ENCODE measurements at places on chromosomes 5 and 9.

GRCh38 chr5:89673019-89673418 is 736.5 kb downstream of the CETN3 start:
- H3K27me3 ChIP-seq = no peaks in the 10 kb centered on the region
- H3K4me1 ChIP-seq = no peaks in the 10 kb centered on the region
- H3K36me3 ChIP-seq = no peaks in the 10 kb centered on the region
- no peak overlapping the region for H3K4me3 ChIP-seq
- no peak for DNase-seq
- no peak overlapping the region for H3K27ac ChIP-seq

DNA sequence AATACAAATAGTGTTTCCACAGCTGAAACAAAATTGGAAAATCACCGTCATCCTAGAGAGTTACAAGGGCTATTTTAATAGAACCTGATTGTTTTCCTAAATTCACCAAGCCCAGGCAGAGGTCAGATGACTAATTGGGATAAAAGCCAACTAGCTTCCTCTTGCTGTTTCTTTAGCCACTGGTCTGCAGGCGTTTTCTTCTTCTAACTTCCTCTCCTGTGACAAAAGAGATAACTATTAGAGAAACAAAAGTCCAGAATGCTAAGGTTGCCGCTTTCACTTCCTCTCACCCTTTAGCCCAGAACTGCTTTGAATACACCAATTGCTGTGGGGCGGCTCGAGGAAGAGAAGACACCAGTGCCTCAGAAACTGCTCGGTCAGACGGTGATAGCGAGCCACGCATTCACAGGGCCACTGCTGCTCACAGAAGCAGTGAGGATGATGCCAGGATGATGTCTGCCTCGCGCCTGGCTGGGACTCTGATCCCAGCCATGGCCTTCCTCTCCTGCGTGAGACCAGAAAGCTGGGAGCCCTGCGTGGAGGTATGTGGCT is at the start of gene TLR4:
TLR4 (plus strand) TSS at position 380 of the 552 bp plus-strand sequence; CDS start at position 450, 70 bp downstream.
- H3K4me3 ChIP-seq = no peak within 1 kb of the TSS
- H3K4me1 ChIP-seq = no peaks in the 10 kb centered on the region
- DNase-seq = peak; percentile 33
- H3K27ac ChIP-seq = peak within 1 kb of the TSS; percentile 86
- peaks cover under 1% of the 10 kb centered on the region for H3K27me3 ChIP-seq

GRCh38 chr5:34652466-34652865 is 3.7 kb upstream of the RAI14 start:
- no peak overlapping the region for H3K4me3 ChIP-seq
- DNase-seq = no peak
- peaks cover 4% of the 10 kb centered on the region for H3K27me3 ChIP-seq
- peaks cover 4% of the 10 kb centered on the region for H3K4me1 ChIP-seq
- no peaks in the 10 kb centered on the region for H3K36me3 ChIP-seq

DNA sequence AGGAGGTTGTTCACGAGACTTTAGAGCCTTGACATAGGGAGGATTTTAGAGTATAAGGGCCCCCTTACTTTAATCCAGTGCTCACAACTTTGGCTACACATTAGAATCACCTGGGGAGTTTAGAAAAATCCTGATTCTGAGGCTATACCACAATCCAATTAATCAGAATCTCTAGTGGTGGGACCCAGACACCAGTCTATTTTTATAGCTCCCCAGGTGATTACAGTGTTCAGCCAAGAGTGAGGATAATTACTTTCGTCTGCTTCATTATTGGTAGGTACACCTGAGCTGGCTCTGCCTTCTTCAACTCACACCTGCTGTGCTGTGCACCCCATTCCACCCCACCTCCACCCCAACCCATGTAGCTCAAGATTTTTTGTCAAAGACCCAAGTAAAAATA is 141.3 kb upstream of the EPB41L4A start:
- H3K4me1 ChIP-seq = no peaks in the 10 kb centered on the region
- DNase-seq = no peak
- no peak overlapping the region for H3K27ac ChIP-seq
- H3K4me3 ChIP-seq = no peak overlapping the region

GRCh38 chr9:121651295-121652020 is at the start of gene DAB2IP:
TSS of gene DAB2IP (plus strand) at chr9:121651634. CDS start at chr9:121651776, 142 bp downstream.
- H3K4me1 ChIP-seq = peaks cover 5% of the 10 kb centered on the region
- H3K36me3 ChIP-seq = no peaks in the 10 kb centered on the region
- peak within 1 kb of the TSS; percentile 64 for H3K4me3 ChIP-seq
- DNase-seq = peak; percentile 62
- H3K27ac ChIP-seq = peak within 1 kb of the TSS; percentile 86
- H3K27me3 ChIP-seq = no peaks in the 10 kb centered on the region

- no peak overlapping the region for H3K4me3 ChIP-seq
- peaks cover 78% of the 10 kb centered on the region for H3K27me3 ChIP-seq
- peak; percentile 29 for DNase-seq
- H3K4me1 ChIP-seq = peaks cover 8% of the 10 kb centered on the region
- no peak overlapping the region for H3K27ac ChIP-seq
These were observed 2.2 kb downstream of the BARX1 start for GRCh38 chr9:93952784-93953495.

DNA sequence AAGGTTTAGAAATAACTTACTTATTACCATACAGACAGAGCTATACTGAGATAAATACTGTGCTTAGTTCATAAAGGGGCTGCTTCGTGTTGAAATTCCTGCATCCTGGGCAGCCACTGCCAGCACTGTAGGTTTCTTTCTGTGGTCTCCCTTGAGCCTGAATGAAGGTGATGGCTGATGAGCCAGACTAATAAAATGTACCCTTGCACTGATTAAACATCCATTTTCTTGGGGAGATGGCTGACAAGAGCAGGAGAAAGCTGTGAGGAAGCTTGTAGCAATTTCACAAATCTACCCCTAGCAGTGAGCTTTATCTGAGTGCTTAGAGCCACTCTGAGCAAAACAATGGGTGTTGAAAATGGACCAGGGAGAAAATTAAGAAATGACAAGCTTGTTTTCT is 23.3 kb upstream of the ZSWIM6 start:
- no peaks in the 10 kb centered on the region for H3K4me1 ChIP-seq
- H3K27ac ChIP-seq = no peak overlapping the region
- no peak overlapping the region for H3K4me3 ChIP-seq
- H3K36me3 ChIP-seq = no peaks in the 10 kb centered on the region
- H3K27me3 ChIP-seq = no peaks in the 10 kb centered on the region
- no peak for DNase-seq

DNA sequence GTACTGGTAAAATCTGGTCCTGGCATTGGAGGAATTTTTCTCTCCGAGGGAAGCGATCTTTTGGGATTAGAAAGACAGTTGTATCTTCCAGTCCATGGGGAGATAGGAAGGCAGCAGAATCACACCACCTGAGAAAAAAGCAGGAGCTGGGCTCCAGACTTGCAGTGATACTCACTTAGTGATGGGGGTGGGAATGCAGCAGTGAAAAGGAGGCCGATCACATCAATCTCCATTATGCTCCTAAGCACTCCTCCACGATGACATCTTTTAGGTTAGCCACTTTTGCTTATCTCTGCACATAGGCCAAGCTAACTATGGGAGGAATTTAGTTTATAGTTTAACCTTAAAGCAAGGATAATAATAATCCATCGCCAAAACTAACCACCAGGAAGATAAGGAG is 219.0 kb downstream of the DMAC1 start:
- H3K27ac ChIP-seq = no peak overlapping the region
- no peak for DNase-seq
- H3K4me3 ChIP-seq = no peak overlapping the region
- H3K27me3 ChIP-seq = no peaks in the 10 kb centered on the region

DNA sequence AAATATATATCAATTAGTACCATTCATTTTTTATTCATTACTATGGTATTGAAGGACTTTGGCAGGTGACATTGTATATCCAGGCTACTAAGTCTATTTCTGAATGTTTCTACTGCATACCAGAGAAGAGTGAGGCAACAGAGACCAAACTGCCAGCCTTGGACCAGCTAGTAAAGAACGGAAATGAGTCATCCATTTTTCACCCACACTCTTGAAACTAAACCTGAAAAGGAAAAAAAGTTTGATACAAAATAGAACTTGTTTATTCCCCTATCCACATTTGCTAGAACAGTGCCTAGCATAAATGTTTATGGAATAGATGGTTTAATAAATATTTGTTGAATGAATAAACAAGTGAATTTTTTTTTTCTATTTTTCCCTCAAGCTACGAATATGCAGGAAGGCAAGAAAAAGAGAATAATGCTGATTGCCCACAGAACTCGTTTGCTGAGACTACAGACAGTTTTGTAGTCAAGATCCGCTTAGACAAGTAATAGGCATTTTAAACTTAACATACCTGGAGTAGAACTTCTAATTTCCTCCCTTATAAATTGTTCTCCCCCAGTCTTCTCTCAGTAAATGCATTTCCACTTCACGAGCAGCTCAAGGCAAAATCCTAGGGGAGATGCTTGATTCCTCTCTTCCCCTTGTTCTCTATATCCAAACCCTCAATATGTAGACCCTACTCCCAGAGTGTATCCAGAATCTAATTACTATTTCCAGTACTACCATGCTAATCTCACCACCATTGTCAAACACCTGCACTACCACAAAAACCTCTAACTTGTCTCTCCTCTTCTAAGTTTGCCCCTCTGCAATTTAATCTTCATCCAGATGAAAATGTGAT is 146.2 kb upstream of the RASA1 start:
- H3K4me1 ChIP-seq = no peaks in the 10 kb centered on the region
- H3K27ac ChIP-seq = peak overlapping the region; percentile 49
- no peaks in the 10 kb centered on the region for H3K27me3 ChIP-seq
- DNase-seq = peak; percentile 48
- H3K4me3 ChIP-seq = no peak overlapping the region
- H3K36me3 ChIP-seq = no peaks in the 10 kb centered on the region

DNA sequence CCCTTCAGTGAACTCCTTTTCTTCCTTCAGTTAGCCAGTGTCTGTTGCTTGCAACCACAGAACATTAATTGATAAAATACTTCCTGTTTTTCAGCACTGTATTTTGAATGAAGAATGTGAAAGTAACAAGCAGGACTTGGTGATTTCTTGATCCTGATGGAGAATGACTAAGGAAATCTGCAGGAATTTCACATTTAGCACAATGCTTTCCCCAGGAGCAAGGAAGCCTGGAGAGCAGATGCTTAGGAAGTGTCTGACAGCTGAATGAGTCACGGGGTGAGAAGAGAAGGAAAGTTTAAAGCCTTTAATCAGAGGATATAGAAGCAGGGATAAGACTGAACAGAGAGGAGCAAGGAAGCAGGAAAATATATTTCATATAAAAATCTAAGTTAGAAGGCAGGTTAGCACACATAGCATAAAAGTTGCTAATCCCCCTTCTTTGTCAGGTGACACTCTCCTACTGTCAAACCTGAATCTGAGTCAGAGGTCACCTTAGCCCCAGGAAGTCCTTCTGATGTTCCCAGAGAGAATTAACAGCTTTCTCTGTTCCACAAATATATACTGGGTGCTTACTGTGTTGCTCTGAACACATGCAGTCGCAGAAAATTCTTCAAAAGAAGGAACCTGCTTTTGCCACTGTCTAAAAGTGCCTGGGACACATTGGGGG is 59.7 kb downstream of the GNA14 start:
- peak overlapping the region; percentile 42 for H3K27ac ChIP-seq
- H3K4me1 ChIP-seq = no peaks in the 10 kb centered on the region
- DNase-seq = peak; percentile 28
- H3K27me3 ChIP-seq = no peaks in the 10 kb centered on the region

DNA sequence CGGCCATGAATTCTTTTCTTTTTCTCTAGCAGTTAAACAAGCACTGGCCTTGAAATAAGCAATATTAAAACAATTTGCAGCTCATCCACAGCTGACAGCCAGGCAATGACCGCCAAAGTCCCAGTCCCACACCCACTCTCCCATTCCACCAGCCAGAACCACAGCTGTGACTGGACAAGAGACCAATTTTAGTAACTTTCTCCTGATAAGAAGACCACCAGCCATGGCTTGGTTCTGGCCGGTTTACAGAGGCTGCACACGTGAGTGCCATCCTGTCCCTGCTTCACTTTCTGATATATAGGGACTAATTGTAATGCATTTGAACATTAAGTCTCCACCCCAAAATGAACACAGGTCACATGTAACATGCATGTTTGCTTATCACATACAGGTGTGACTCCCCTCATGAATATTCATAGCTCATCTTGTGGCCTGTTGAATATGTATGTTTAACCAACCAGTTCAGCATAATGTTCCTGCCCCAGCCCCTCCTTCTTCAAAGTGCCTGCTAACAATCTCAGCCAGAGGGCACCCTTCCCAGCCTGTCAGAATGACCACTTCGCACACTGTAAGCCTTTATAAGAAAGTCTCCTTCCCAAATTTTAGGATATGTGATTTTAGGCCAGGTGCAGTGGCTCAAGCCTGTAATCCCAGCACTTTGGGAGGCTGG is 23.9 kb upstream of the FANCC start:
- H3K27ac ChIP-seq = no peak overlapping the region
- H3K36me3 ChIP-seq = no peaks in the 10 kb centered on the region
- H3K4me3 ChIP-seq = no peak overlapping the region

GRCh38 chr9:83235526-83235925 is 172.6 kb upstream of the RASEF start:
- no peak overlapping the region for H3K27ac ChIP-seq
- no peak overlapping the region for H3K4me3 ChIP-seq
- no peaks in the 10 kb centered on the region for H3K4me1 ChIP-seq
- no peaks in the 10 kb centered on the region for H3K36me3 ChIP-seq
- H3K27me3 ChIP-seq = no peaks in the 10 kb centered on the region

- no peaks in the 10 kb centered on the region for H3K27me3 ChIP-seq
- H3K4me3 ChIP-seq = no peak overlapping the region
- DNase-seq = no peak
- H3K4me1 ChIP-seq = no peaks in the 10 kb centered on the region
These were observed 217.5 kb upstream of the OTULINL start for GRCh38 chr5:14364096-14364495.

- H3K36me3 ChIP-seq = peaks cover 40% of the 10 kb centered on the region
- H3K4me1 ChIP-seq = no peaks in the 10 kb centered on the region
- H3K4me3 ChIP-seq = no peak overlapping the region
- no peak for DNase-seq
- no peaks in the 10 kb centered on the region for H3K27me3 ChIP-seq
These were observed 41.0 kb downstream of the PCDHGC5 start for GRCh38 chr5:141529873-141530272.

DNA sequence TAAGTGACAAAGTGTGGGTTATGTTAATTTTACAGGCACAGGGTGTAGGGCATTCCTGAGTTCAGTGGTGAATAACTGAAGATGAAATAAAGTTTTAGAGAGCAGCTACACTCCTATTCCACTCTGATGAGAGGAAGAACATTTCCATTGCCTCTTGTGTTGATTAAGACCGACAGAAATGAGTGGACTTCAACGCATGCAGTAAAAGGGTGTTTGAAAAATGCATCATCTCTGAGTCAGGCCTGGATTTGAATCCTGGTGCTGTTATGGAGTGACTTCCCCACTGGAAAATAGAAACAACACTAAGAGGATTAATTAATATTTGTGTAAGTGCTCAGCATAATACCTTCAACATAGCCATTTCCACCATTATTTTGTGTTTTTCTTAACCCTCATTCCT is 86.3 kb downstream of the PRR16 start:
- no peaks in the 10 kb centered on the region for H3K36me3 ChIP-seq
- no peak overlapping the region for H3K4me3 ChIP-seq
- no peaks in the 10 kb centered on the region for H3K27me3 ChIP-seq

- H3K27me3 ChIP-seq = no peaks in the 10 kb centered on the region
- no peaks in the 10 kb centered on the region for H3K4me1 ChIP-seq
- H3K4me3 ChIP-seq = no peak overlapping the region
- DNase-seq = no peak
- no peaks in the 10 kb centered on the region for H3K36me3 ChIP-seq
- no peak overlapping the region for H3K27ac ChIP-seq
These were observed 181.0 kb upstream of the MAST4 start for GRCh38 chr5:66415208-66415607.

GRCh38 chr5:43298443-43298842 is 14.8 kb downstream of the HMGCS1 start:
- peaks cover 3% of the 10 kb centered on the region for H3K36me3 ChIP-seq
- peaks cover 9% of the 10 kb centered on the region for H3K4me1 ChIP-seq
- H3K27ac ChIP-seq = no peak overlapping the region
- DNase-seq = no peak
- H3K4me3 ChIP-seq = no peak overlapping the region
